ENCODE measurements at places on chromosomes 3 and 15. TPM values are rescaled to one million over a fixed set of nuclear protein-coding genes. Genes with fewer than 3 reads are reported as not detected.
A peak's percentile ranks its signal among the peaks of the same experiment; 100 is the strongest.

GRCh38 chr3:27749643-27750042 is 27.5 kb upstream of the EOMES start:
- H3K27me3 ChIP-seq: no peaks in the 10 kb centered on the region
- H3K4me1 ChIP-seq: no peaks in the 10 kb centered on the region
- no peak for DNase-seq
- no peak overlapping the region for H3K4me3 ChIP-seq

The ITIH1 gene
- total RNA-seq: not detected

The MAN2A2 gene
- 6.1 TPM for total RNA-seq

GRCh38 chr3:114104414-114104813 is 47.9 kb downstream of the QTRT2 start:
- H3K27me3 ChIP-seq: peaks cover 2% of the 10 kb centered on the region
- DNase-seq: peak; percentile 46
- no peaks in the 10 kb centered on the region for H3K4me1 ChIP-seq
- no peak overlapping the region for H3K4me3 ChIP-seq
- no peaks in the 10 kb centered on the region for H3K36me3 ChIP-seq

DNA sequence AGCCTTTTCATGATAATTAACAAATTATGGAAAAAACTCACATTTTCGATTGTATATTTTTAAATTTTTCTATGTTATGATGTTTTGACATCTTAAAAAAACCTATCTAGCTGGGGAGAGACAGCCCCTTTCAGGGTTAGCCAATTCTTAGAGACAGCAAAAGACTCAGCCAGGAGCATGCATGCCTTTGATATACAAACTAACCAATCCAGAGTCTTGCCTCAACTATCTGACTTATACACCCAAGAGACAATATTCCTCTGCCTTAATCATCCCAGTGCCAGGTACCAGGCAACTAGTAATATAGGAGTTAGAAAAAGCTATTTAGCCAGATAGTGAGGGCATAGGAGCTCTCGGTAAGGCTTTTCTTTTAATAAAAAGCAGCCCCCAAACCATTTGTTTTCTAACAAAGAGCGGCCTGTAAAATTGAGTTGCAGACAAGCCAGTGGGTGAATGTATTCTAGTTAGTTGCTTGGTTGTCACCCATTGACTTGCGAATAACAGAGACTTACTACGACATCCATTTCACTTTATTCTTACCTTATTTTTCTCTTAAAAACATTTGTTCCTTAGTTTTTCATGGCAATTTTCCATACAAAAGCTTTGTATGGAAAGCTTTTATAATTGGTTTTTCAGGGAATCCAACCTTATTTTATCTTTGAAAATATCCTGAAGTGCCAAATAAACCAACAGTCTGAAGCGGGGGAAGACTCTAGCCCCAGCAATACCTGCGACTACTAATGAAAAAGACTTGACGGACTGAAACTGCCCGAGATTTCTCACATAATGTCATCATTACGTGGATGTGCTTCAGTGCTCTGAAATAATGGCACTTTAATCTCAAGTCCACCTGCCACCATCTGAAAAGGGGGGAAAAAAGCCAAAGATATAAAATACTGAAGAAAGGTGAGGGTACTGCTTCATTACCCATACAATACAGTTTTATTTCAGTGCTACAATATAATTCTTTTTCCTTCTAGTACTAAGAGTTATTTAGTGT is 64.6 kb upstream of the ATP2C1 start:
- no peak overlapping the region for H3K27ac ChIP-seq
- H3K36me3 ChIP-seq: no peaks in the 10 kb centered on the region
- H3K4me3 ChIP-seq: no peak overlapping the region
- DNase-seq: no peak
- no peaks in the 10 kb centered on the region for H3K27me3 ChIP-seq

DNA sequence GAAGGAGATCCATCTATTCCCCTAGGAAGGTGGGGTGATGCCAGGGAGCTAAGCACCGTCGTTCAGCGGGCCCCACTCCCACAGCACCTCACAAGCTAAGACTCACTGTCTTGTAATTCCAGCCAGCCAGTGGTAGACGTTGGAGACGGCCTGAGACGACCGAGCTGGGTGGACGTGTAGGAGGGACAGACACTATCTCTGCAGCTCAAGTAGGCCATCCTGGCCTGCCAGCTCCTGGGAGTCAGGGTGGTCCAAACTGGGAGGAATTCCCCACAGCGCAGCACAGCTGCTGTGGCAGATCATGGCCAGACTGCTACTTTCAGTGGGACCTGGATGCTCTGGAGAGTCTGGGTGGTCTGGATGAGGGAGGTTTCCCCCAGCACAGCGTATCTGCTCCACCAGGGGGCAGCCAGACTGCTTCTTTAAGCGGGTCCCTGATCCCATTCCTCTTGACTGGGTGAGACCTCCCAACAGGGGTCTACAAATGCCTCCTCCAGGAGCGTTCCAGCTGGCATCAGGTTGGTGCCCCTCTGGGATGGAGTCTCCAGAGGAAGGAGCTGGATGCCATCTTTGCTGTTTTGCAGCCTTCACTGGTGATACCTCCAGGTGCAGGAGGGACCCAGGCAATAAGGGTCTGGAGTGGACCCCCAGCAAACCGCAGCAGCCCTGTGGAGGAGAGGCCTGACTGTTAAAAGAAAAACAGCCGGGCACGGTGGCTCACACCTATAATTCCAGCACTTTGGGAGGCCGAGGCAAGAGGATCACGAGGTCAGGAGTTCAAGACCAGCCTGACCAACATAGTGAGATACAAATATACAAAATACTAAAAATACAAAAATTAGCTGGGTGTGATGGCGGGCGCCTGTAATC is 27.6 kb downstream of the GNB5 start:
- H3K27me3 ChIP-seq: no peaks in the 10 kb centered on the region
- peak overlapping the region; percentile 91 for H3K27ac ChIP-seq
- peaks cover 5% of the 10 kb centered on the region for H3K36me3 ChIP-seq

DNA sequence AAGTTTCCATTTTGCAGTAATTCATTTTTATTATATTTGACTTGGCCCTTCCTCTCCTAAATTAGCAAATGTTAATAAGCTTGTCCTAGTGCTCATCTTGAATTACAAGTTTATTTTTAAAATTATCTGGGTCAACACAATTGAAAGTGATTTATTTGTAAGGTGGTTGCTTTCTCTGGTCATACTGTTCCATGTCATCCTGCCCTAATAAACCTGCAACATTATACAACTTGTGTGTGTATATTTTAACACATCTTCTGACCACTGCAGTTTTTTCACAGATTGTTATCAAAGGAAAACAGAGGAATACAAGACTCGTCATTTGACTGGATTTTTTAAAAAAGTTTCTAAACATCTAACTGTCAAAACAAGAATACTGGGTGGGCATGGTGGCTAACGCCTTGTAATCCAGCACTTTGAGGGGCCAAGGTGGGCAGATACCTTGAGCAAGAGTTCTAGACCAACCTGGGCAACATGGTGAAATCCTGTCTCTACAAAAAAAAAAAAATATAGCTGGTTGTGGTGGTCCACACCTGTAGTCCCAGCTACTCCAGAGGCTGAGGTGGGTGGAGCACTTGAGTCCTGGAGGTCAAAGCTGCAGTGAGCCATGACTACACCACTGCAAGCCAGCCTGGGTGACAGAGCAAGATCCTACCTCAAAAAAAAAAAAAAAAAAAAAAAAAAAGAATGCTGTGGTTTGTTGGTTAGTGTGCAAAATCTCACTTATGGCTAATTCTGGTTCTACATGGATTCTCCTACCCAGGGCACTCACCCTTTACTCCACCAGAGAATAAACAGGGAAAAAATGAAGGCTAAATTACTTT is 5.0 kb upstream of the LRRFIP2 start:
- no peak overlapping the region for H3K4me3 ChIP-seq
- no peaks in the 10 kb centered on the region for H3K27me3 ChIP-seq
- H3K4me1 ChIP-seq: peaks cover 10% of the 10 kb centered on the region
- H3K27ac ChIP-seq: no peak overlapping the region
- DNase-seq: no peak

GRCh38 chr3:96991800-96992365 is 177.5 kb downstream of the EPHA6 start:
- H3K27me3 ChIP-seq: no peaks in the 10 kb centered on the region
- DNase-seq: no peak
- H3K36me3 ChIP-seq: no peaks in the 10 kb centered on the region
- H3K4me3 ChIP-seq: no peak overlapping the region
- no peak overlapping the region for H3K27ac ChIP-seq
- H3K4me1 ChIP-seq: no peaks in the 10 kb centered on the region

The RLBP1 gene
- total RNA-seq: not detected

The PAK6 gene
- not detected for total RNA-seq

The P3H2 gene
- 74.4 TPM for total RNA-seq

GRCh38 chr15:82832601-82833361 is 23.4 kb downstream of the WHAMM start:
- no peak overlapping the region for H3K4me3 ChIP-seq
- peak overlapping the region; percentile 85 for H3K27ac ChIP-seq
- H3K4me1 ChIP-seq: peaks cover 10% of the 10 kb centered on the region
- DNase-seq: peak; percentile 93
- H3K36me3 ChIP-seq: peaks cover 54% of the 10 kb centered on the region

DNA sequence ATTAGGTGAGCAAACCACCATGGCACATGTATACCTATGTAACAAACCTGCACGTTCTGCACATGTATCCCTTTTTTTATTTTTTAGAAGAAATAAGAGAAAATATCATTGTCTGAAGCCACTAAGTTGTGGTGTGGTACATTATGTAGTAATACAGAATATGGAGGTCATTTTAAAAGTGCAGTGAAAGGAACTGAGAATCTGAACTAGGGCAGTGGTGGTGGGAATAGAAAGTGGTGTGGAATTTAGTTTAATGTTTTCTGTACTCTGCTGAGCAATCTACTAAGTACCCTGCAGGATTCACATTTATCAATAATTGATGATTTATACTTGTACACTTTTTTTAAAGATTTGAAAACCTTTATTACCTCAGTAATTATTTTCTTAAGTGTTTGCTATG is 283.5 kb downstream of the CHL1 start:
- no peaks in the 10 kb centered on the region for H3K36me3 ChIP-seq
- no peaks in the 10 kb centered on the region for H3K4me1 ChIP-seq
- no peak overlapping the region for H3K4me3 ChIP-seq

The CEMIP gene
- 51.9 TPM for total RNA-seq

The SHC4 gene
- total RNA-seq: 2.5 TPM

The MASP1 gene
- total RNA-seq: 13.1 TPM

The IL17RB gene
- total RNA-seq: under 0.01 TPM

GRCh38 chr3:45546716-45547701 is 47.5 kb upstream of the LIMD1 start:
- peaks cover under 1% of the 10 kb centered on the region for H3K36me3 ChIP-seq
- H3K27ac ChIP-seq: no peak overlapping the region
- DNase-seq: no peak
- no peaks in the 10 kb centered on the region for H3K27me3 ChIP-seq
- H3K4me1 ChIP-seq: peaks cover 36% of the 10 kb centered on the region
- no peak overlapping the region for H3K4me3 ChIP-seq

DNA sequence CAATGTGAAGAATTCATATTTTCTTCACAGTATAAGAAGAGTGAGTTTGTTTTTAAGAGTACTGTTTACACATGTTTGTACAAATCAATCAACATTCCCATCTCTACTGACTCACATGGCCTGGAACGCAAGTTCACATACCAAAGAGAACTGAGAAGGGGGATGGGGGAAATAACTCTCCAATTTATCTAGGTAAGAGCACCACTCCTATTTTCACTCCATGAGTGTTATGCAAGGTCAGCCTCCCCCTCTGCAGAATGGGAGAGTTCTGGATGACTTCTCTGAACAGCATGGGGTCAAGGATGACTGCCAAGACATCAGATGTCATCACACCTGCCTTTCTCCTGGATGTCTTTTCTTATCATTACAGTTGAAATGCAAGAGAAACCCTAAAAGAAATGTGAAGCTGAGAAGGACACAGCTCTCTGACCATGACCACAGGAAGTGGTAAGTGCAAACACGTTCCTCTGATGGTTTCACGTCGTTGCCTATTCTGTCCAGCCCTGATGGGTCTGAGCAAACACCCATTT is 95.2 kb downstream of the SEMA6D start:
- peaks cover 5% of the 10 kb centered on the region for H3K27me3 ChIP-seq
- no peak overlapping the region for H3K4me3 ChIP-seq
- no peaks in the 10 kb centered on the region for H3K4me1 ChIP-seq
- no peaks in the 10 kb centered on the region for H3K36me3 ChIP-seq
- no peak overlapping the region for H3K27ac ChIP-seq

DNA sequence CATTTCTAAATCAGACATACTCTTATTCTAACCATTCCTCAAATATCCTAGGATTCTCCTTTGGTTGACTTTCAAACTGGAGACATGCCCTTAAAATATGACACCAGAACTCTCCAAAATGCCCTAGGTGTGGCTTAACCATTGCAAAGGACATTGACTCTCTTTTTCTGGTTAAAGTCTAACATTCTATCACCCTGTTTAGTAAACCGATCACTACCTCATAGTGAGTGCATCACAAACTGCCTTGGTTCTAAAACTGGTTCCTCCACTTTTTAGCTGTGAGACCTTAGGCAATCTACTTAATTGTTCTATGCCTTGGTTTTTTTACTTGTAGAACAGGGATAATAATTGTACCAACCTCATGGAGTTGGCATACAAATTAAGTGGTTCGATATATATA is 224.3 kb downstream of the CDIN1 start:
- H3K4me1 ChIP-seq: peaks cover 5% of the 10 kb centered on the region
- no peak overlapping the region for H3K27ac ChIP-seq
- no peak for DNase-seq
- no peaks in the 10 kb centered on the region for H3K36me3 ChIP-seq

The NMNAT3 gene
- 0.36 TPM for total RNA-seq

The P2RY14 gene
- not detected for total RNA-seq

GRCh38 chr15:65969865-65970816 is 100.8 kb downstream of the RAB11A start:
- DNase-seq: no peak
- no peaks in the 10 kb centered on the region for H3K36me3 ChIP-seq
- no peak overlapping the region for H3K27ac ChIP-seq
- H3K27me3 ChIP-seq: peaks cover 47% of the 10 kb centered on the region
- H3K4me3 ChIP-seq: no peak overlapping the region

DNA sequence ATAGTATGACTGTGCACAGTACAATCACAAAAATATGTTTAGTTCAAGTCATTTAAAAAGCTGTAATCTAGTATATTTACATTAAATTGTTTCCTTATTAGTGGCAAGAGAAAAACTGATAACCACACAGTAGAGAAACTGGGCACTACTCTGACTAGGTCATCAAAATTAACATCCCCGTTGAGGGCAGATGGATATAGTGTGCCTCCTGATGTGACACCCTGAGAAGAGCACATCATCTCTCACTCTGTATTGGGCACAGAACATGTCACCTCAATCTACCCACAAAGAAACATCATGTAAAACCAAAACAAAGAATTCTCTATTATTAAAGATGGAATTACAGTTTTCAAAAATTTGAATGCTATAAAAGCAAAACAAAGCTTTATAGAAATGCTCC is 221.9 kb upstream of the NANOGP8 start:
- peaks cover 16% of the 10 kb centered on the region for H3K4me1 ChIP-seq
- H3K36me3 ChIP-seq: no peaks in the 10 kb centered on the region
- no peak overlapping the region for H3K4me3 ChIP-seq
- DNase-seq: no peak
- no peaks in the 10 kb centered on the region for H3K27me3 ChIP-seq

The DRD3 gene
- not detected for total RNA-seq

GRCh38 chr3:37944391-37944842 is 46.2 kb upstream of the VILL start:
- peak overlapping the region; percentile 74 for H3K27ac ChIP-seq
- peaks cover 24% of the 10 kb centered on the region for H3K4me1 ChIP-seq
- no peak overlapping the region for H3K4me3 ChIP-seq
- DNase-seq: no peak
- H3K27me3 ChIP-seq: no peaks in the 10 kb centered on the region

- no peak overlapping the region for H3K4me3 ChIP-seq
- no peaks in the 10 kb centered on the region for H3K27me3 ChIP-seq
- peak; percentile 99 for DNase-seq
- H3K36me3 ChIP-seq: no peaks in the 10 kb centered on the region
Observed at GRCh38 chr3:66593978-66594377, 93.2 kb upstream of the LRIG1 start.

The KATNBL1 gene
- 50.5 TPM for total RNA-seq

The DZIP1L gene
- 21.4 TPM for total RNA-seq
